Naive thymus-derived CD8-positive, alpha-beta T cell (primary cell): ENCODE measurements at places on chromosomes 2 and 18. TPM values are rescaled to one million over a fixed set of nuclear protein-coding genes. Genes with fewer than 3 reads are reported as not detected.

DNA sequence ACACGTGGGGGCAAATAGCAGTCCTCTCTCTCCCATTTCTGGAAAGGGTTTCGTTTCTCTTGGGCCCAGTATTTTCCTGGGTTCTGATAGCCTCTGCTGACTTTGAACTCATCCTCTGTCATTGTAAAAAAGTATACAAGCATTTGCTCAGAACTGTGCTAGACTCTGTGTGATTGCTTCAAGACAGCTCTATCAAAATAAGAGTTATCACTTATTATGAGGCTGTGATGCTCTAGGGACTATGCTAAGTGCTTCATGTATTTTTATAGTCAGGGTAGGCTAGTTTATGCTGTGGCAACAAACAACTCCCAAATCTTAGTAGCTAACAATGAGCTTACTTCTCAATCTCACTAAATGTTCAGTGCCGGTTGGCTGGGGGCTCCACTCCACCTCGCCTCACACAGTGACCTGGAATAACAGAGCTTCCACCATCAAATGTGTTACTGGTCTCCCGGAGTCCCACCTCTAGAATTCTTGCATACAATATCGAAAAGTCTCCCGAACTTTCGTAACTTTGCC lies 110.8 kb upstream of the CDC42EP3 start:
- DNase-seq: no peak

Gene ADCYAP1
- not detected for polyA plus RNA-seq

Gene EIF2AK3
- polyA plus RNA-seq: 8.9 TPM

- DNase-seq: no peak
Measured at GRCh38 chr2:31337860-31338259, 76.7 kb downstream of the XDH start.

Gene BCL11A
- polyA plus RNA-seq: 1.4 TPM

DNA sequence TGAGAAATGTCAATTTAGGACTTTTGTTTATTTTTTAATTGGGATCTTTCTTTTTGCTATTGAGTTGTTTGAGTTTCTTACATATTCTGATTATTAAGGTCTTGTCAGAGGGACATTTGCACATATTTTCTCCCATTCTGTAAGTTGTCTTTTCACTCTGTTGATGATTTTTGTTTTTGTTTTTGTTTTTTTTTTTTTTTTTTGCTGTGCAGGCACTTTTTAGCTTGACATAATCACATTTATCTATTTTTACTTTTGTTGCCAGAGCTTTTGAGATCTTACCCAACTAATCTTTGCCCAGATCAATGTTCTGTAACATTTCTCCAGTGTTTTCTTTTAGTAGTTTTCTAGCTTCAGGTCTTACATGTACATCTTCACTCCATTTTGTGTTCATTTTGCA lies 166.6 kb downstream of the EPHA4 start:
- DNase-seq: no peak

Gene KATNAL2
- 1.1 TPM for polyA plus RNA-seq

DNA sequence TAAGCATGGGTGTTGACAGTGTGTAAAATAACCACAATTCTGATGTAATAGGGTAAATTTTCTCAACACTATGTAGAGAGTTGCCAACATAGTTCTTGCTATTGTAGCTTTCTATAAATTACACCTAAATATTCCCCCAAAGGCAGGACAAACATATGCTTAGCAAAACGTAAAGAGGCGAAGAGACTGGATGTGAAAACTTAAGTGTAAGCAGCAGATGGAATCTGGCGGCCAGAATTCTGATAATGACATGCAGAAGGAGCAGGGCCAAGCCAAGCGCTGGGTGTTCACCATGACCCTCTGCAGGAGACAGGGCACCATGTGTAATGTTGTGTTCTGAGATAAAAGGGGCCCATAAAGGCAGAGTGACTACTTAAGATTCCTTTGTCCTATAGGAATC lies 105.2 kb upstream of the ZNF521 start:
- DNase-seq: no peak

Gene AQP12B
- polyA plus RNA-seq: not detected

Gene CRYGD
- polyA plus RNA-seq: not detected

Gene ZNF236
- polyA plus RNA-seq: 5.7 TPM
